ENCODE measurements at places on chromosomes 12 and 14.

GRCh38 chr12:3061501-3062215 is 15.5 kb upstream of the TSPAN9 start:
- no peak for DNase-seq

DNA sequence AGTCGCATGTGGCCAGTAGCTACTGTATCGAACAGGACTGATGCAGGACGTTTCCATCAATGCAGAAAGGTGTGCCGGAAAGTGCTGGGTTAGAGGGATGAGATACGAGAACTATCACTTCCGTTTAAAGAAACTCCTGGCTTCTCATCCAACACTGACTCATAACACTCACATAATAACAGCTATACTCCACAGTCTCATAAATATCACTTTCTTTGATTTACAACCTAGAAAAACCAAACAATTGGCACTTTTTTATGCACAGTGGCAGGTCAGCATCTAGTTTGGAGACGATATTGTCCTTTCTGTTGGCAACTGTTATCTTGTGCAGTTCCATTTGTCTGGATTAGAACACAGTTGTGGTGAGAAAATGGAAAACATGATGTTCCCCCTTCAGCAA is 43.4 kb downstream of the SLC25A21 start:
- DNase-seq = no peak

DNA sequence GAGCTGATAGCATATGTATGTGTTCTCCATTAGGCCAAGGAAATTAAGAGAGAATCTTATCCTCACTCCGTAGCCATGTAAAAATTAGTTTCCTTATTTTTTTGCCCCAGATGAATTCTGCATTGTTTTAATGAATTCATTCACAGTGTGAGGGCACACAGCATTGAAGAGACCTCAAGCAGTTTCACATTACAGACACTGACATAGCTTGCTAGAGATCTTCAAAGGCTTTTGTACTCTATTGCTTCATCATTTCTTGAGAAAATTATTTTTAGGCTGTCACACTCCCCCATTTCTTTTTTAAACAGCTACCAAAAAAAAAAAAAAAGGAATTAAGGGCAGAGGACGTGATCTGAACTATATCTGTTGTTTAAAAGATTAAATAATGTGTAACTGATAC is 251.1 kb downstream of the BCAT1 start:
- no peak for DNase-seq

GRCh38 chr12:31325524-31325875 is 450 bp downstream of the SINHCAF start:
- DNase-seq = no peak

GRCh38 chr14:84749191-84749955 is 780.6 kb upstream of the FLRT2 start:
- DNase-seq = no peak

GRCh38 chr12:14664434-14665023 is 31.9 kb downstream of the GUCY2C start:
- peak; percentile 64 for DNase-seq

- DNase-seq = no peak
Observed at GRCh38 chr12:94615260-94616181, 34.8 kb downstream of the TMCC3 start.

GRCh38 chr14:59333668-59334067 is 131.5 kb downstream of the GPR135 start:
- DNase-seq = no peak

DNA sequence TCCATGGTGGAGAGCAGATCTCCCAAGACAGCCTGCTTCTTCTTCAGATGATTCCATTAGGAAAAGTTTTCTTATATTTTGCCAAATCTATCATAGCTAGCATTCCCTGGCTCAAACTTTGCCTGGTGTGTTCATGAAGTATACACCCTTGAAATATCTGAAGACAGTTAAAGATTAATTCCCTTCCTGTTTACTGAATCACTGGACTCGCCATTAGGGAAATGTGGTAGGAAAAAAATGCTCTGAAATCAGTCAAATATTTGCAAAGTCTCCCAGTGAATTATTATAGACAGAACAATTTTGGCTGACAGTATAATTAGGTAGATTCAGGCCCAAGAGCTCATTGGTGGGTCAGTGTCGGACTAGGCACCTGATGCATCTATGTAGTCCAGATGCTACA is 86.5 kb downstream of the PDZRN4 start:
- no peak for DNase-seq

- no peak for DNase-seq
Observed at GRCh38 chr12:47271800-47272239, 192.1 kb upstream of the AMIGO2 start.

DNA sequence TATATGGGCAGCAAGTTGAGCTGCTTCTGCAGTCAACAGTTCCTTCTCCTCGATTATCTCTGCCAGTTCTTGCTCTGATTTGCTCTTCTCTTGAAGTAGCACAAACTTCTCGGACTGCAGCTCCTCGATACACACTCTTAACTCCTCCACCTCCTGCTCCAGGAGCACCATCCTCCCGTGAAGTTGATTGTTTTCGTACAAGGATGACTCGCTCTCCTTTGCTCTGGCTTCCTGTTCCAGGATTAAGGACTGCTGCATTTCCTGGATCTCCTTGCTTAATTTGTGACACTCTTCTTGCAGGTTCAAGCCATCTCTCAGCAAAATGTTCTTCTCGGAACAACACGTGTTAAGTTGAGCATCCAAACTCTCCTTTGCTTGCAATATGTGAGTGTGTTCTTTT is 56.2 kb upstream of the VPS33A start:
- DNase-seq = no peak

- DNase-seq = peak; percentile 26
Observed at GRCh38 chr14:32077081-32078022, at the start of gene ARHGAP5. TSS of gene ARHGAP5 (plus strand) at chr14:32077304. CDS start at chr14:32090670, 13,366 bp downstream.

DNA sequence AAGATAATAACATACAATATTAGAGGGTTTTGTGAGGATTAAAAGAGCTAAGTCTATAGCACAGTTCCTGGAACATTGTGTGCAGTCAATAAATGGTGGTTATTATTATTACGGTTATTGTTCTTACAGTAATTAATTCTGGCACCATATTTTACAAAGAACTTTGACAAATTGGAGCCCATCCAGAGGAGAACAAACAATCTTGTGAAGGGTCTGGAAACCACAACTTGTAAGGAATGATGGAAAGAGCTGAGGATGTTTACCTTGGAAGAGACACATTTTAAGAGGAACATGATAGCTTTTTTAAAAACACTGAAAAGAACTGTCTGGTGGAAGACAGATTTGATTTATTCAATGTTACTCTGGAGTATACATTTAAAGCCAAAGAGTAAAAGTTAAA is 150.5 kb upstream of the KRR1 start:
- DNase-seq = no peak

DNA sequence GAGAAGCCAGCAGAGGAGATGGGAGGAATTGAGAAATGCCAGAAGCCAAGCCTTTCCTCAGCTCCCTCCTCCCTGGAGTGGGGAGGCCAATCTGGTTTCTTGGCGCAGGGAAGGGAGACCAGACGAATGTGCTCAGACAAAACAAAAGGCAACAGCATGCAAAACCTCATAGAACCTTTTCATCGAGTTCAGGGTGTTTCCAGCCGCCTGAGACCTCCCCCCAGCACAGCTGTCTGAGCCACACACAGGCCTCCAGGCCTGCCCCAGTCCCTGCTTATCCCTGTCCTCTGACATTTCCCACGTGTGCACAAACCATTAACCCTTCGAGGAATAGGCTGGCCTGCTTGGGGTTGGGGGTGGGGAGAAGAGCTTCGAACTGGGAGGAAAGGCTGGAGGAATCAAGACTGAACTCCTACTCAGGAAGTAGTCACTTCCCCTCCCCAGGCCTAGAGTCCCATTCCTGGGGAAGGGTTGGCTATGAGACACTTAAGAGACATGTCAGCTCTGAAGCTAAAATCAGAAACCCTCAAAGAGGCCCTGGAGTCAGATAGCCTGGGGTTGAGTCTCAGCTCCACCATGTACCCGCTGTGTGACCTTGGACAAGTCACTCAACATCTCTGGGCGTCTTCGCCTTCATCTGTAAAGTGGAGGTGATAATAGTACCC is 10.7 kb downstream of the TBX3 start:
- DNase-seq = no peak

Measured in CD4-positive, alpha-beta T cell treated with Interleukin-21 for 1 hour (primary cell).